ENCODE measurements at places on chromosomes 16 and 17.

- DNase-seq: no peak
Measured at GRCh38 chr17:19457830-19458271, 46.8 kb downstream of the RNF112 start.

DNA sequence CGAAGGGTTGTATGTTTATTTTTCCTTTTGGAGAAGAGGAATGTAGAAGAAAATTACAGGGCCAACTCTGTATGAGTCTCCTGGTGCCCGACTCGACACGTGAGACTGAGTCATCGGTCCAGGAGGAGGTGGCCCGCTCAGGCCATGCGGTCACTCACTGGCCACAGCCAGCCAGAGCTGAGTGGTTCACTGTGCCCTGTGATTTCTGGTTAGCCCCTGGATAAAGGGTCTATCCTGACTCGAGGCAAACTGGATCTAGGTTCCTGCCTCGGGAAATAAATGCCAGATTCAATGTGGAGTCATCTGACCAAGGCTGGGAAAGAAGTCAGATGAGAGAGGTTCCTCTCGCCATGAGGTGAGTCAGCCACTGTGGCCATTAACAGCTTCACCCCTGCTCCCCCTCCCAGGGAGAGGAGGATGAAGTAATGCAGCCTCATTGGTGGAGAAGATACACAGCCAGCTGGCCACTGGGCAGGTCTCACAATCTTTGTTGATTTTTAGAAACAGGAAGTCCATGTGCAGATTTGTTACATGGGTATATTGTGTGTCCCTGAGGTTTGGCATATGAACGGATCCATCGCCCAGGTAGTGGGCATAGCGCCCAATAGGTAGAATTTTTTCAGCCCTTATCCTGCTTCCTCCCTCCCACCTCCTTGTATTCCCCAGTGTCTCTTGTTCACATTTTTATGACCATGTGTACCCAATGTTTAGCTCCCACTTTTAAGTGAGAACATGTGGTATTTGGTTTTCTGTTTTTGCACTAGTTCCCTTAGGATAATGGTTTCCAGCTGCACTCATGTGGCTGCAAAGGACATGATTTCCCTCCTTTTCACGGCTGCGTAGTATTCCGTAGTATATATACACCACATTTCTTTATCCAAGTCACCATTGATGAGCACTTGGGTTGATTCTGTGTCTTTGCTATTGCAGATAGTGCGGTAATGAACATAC, 21.7 kb upstream of the USP36 start:
- peak; percentile 97 for DNase-seq

DNA sequence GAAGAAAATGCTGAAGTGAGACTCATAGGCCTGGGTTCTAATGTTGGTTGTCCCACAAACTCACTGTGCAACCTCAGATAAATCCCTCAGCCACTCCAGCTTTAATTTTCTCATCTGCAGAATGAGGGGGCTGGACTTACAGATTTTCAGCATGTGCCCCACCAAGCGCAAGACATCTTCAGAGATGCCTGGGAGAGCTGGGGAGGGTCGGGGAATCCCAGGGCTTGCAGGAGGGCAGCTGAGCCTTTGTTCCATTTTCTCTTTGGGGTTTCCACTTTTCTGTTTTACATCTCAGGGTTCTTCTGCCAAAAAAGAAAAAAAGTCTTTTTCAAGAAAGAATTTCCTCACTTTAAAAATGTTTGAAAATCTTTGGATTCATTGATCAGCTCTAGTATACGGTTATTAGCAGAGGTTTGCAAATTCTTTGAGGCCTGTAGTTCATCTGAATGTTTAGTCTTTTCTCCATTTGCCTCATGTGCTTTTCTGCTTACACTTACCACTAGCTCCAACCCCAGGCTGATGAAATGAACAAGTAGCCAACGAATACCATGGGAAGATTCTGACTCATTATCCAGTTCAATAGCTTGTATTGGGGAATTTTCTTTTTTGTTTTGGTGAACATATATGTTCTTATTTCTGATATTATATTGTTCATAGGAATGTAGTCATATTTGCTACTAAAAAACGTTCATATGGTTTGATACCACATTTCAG, 56.4 kb downstream of the CHD9 start:
- no peak for DNase-seq

- DNase-seq: no peak
Measured at GRCh38 chr16:1832838-1833454, 5.9 kb downstream of the FAHD1 start.

DNA sequence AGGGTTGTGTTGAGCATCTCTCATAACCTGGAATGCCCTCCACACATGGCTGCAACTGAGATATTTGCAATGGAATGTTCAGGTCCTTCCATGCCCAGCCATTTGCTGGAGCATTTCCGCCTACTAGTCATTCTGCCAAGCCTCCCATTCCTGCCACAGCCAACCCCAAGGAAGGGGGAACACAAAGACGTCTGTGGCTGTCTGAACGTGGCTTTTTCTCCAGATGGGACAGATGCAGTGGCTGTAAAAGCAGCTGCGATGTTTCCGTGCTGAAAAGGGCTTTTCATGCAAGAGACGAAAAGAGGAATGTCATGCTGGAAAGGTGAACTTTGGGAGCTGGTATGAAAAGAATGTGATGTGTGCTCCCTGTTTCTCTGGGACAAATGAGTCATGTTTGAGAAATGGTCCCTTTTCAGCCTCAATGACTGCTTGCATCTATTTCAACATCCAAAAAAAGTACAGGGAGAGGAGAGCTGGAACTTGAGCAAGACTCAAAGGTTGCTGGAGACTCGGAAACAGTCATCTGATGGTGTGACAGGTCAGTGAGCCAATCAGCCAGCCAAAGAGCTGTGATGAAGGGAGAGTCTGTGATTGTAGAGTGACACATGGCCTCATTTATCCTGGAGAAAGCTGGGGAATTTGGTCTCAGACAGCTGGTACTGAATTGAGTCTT, 208.9 kb downstream of the SHISA9 start:
- peak; percentile 90 for DNase-seq

Data from astrocyte of the hippocampus (primary cell).